ENCODE measurements at places on chromosomes 13 and 19. TPM values are rescaled to one million over a fixed set of nuclear protein-coding genes. Genes with fewer than 3 reads are reported as not detected.

DNA sequence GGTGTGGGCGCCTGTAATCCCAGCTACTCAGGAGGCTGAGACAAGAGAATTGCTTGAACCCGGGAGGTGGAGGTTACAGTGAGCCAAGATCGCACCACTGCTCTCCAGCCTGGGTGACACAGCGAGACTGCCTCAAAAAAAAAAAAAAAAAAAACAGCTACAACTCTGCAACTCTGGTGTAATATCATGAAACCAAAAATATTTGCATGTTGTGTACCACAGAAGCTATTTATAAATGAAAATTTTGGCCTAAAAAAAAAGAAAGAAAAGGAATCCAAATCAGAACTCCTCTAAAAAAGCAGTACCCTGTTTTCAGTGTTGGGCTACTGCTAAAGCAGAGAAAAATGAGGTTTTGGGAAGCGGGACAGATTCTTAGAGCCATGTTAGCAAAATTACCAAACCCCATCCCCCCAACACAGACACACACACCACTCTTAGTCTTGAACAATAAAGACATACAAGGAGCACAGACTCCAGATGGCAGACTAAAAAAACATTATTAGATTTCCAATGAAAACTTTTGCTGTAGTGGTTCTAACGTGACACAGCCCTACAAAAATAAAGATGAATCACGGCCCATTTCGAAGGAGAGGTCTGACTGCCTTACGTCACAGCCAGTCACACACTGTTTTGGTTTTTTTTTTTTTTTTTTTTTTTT is 51.5 kb downstream of the INSR start:
- DNase-seq: no peak

- no peak for DNase-seq
Observed at GRCh38 chr13:30659980-30660379, 42.3 kb downstream of the USPL1 start.

DNA sequence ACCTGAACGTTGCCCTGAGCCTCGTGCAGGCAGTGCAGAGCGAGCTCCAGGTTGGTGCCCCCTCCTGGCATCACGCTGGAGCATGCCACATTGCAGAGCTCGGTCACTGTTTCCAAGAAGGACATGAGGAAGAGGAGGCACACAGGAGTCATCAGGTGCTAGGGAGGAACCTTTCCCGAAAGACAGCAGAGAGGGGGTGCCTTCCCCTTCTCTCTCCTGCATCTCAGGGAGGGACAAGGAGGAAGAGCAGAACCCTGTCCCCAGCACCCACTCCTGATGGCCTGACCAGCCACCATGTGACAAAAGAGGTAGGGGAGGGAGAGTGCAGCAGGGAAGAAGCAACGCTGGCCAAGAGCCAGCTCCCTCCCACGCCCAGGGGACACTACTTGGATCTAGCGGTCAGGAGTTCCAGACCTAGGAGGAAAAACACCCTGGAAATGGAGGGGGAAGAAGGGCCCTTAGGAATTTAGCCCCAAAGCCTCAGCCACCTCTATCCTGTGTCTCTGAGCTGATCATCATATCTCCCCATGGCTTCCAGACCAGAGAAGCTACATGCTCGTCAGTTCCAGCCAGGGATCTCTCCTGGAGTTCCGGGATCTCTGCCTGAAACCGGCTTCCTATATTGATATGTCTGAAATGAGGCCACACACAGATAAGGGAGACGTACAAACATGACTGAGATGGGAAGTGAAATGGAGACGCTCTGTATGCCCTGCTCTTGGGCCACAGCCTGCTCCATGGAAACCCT is 17.0 kb upstream of the NAPA start:
- no peak for DNase-seq

DNA sequence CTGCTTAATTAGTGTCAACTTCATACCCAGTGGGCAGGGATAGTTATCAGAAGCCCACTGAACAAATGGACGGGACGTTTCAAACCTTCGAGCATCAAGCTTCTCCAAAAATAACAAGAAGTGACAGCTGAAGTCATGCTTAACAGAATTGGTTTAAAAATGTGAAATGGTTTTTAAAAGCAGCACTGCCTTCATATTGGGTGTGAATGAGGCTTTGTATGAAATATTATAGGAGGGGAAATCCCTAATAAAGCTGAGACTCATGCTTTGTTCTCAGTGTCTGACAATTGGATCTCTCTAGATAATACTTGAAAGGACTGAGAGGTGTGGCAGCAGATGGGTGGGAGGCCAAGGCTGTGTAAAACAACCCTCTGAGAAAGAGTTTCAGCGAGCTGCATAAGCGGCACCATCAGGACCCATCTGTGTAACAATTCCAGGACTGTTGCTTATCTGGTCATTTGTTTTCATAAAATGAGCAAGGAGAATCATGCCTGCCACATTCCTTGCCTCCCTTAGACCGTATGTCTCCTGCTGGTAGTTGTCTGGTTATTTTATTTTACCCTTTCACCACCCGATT is 667.7 kb downstream of the DIAPH3 start:
- DNase-seq: no peak

The OR10H5 gene
- not detected for total RNA-seq

The OR10H1 gene
- total RNA-seq: under 0.01 TPM

The SIGLEC10 gene
- total RNA-seq: 6.7 TPM
